ENCODE measurements at places on chromosomes 13 and 19. TPM values are rescaled to one million over a fixed set of nuclear protein-coding genes. Genes with fewer than 3 reads are reported as not detected.

- no peak for DNase-seq
These were observed 89.4 kb downstream of the DPF1 start for GRCh38 chr19:38134540-38135149.

DNA sequence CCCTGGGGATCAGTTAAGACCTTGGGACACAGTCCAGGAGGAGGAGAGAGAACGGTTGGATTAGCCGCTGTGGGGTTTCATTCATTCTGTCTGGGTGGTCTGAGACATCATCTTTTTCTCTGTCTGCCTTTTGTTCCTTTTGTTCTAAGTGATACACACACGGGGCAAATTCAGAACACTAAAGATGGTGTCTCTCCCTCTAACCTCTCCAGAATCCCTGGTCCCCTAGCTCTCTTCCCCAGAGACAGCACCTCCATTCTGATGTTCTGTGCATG, 5.0 kb downstream of the BICRA start:
- DNase-seq, result no peak

DNA sequence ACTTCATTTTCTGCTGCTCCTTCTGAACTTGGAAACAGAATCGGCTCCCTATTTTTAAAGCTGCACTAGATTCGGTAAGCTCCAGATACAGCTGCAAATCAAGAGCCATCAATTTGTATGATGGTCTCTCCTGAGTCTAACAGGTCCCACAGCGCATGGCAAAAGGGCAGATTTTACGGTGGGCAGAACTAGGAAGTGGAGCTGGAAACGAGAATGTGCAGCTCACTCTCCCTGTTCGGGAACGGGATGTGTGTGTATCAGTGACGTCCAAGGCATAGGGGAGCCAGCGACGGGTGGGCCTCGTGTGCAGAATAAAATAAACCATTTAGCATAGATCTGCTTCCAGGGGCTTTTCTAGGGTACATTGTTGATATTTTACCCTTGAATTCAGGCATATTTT, 74.2 kb downstream of the COL4A1 start:
- DNase-seq, result no peak

- DNase-seq, result no peak
These were observed 1082.6 kb downstream of the EFNB2 start for GRCh38 chr13:105452895-105453294.

DNA sequence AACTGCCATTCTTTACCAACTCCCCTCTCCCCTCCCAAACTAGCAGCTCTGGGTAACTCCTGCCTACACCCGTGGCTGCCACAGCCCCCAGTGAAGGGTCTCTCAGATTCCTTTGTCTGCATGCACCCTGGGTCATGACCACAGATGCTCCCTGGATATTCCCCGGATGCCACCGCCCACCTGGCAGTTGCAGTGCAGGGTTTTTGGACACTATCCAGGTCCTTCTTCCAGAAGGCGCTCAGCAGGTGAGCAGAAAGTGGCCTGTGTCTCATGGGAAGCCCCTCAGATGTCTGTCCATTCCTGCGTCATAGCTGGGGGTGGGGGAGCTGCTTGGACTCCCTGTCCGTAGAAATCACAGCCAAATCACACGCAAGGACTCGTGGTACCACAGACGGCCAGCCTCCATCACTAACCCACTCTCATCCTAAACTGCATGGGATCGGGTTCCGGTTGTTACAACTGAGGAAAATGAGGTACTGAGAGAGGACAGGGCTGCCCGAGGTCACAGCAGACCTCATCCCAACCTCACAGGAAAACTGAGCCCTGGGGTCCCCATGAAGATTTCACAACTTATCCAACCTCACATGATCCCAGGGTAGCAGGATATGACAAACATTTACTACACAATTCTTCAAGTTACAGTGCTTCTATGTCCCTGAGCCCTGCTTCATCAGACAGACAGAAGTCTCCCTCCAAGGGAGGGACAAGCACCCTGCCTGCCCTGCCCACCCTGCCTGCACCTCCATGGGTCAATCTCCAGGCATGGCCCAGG, 38.6 kb downstream of the ELL start:
- DNase-seq, result no peak

DNA sequence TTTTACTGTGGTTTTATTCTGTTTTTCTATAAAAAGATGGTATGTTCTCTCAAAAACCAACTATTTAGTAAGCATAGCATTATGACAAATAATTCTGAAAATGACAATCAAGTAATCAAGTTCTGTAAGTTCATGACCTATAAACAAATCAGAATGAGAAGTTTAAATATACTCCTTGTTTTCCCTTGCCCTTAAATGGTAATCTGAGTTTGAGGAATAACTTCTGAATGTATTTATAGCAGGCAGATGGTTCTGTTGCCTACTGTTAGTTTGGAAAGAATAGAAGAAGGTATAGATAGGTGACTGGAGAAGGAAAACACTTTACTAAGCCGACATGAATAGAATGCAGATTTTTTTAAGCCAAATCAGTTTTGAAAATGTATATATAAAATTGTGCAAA, 63.9 kb downstream of the POSTN start:
- DNase-seq, result no peak

Gene CLDN10
- polyA plus RNA-seq, result 112 TPM

Gene NCAN
- 0.07 TPM for polyA plus RNA-seq

Gene SLC5A5
- polyA plus RNA-seq, result not detected

Gene GPR4
- polyA plus RNA-seq, result 5.5 TPM

Gene ADGRE1
- polyA plus RNA-seq, result 0.04 TPM

Gene MBD3L2
- polyA plus RNA-seq, result not detected
